ENCODE measurements at places on chromosomes 16 and 17.

- DNase-seq = no peak
Observed at GRCh38 chr16:22782314-22782713, 31.6 kb upstream of the HS3ST2 start.

DNA sequence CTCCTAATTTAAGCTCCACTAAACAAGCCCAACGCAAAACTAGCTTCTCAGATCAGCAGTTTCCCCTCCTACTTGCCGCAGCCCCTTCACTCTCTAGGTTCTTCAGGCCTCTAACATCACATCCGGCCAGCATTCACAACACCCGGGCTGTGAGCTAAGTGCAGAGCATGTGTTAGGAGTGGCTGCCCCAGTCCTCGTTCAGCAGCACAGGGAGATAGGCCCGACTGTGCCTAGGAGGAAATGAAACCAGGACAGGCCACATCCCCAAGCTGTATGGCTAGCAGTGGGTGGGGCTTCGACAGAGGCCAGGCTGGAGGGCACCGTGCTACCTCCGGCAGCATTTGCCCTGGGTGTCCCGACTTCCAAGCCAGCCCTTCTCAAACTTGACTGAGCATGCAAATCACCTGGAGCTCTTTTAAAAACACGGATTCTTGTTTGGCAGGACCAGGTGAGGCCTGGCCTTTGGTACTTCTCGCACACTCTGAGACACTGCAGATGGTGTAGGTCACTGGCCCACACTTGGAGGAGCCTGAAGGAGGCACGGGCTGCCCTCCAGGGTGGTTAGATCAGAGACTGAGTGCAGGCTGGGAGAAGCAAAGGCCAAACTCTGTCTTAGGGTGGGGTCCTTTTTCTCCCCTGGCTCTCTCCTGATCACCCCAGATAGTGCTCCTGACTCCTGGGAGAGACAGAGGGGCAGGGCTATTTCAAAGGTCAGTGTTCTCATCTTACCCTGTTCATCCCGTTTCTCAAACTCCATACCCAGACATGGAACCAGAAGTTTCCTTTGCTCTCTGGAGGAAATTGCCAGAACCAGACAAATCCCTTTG, 202.0 kb downstream of the C16orf78 start:
- no peak for DNase-seq

- no peak for DNase-seq
Observed at GRCh38 chr16:25198021-25198420, 18.7 kb upstream of the AQP8 start.

- no peak for DNase-seq
Observed at GRCh38 chr17:77556383-77557061, 402.0 kb upstream of the TNRC6C start.

GRCh38 chr17:49508866-49509587, 13.9 kb downstream of the NGFR start:
- DNase-seq = no peak

DNA sequence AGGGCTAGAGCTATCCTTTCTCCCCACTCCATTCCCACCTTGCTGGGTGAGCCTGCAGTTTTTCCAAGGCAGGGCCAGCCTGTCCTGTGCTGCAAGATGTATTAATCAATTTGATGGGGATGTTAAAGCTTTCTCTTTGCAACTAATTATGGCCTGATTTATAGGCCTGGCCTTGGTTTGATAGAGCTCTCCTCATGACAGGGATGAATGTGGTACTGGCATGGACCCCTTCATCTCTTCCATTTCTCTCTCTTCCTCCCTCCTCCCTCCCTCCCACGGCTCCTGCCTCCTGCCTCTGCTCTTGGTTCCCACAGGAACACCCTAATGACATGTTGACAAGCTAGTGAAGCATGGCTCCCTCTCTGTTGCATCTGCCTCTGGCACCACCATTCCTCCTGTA, 47.2 kb upstream of the SKAP1 start:
- DNase-seq = no peak

DNA sequence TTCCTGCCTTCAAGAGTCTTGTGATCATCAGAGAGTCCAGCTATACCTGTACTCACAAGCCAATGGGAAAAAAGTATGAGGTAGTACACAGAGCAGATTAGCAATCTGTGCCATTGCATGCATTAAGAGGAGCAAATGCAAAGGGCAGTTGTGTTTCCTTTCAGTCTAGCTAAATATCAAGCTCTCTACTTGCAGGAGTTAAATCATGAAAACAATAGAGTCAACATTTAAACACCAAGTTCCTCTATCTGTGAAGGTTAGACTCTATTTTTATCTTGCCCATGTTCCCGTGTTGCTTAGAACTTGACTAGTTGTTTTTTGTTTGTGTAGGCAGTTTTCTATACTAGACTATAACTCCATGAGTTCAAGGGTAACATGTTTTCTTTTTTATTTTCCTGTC, 4.7 kb upstream of the FAM20A start:
- no peak for DNase-seq

GRCh38 chr16:67296420-67296819, 17.1 kb downstream of the PLEKHG4 start:
- no peak for DNase-seq

GRCh38 chr16:47213761-47214440, 70.2 kb upstream of the NETO2 start:
- no peak for DNase-seq

DNA sequence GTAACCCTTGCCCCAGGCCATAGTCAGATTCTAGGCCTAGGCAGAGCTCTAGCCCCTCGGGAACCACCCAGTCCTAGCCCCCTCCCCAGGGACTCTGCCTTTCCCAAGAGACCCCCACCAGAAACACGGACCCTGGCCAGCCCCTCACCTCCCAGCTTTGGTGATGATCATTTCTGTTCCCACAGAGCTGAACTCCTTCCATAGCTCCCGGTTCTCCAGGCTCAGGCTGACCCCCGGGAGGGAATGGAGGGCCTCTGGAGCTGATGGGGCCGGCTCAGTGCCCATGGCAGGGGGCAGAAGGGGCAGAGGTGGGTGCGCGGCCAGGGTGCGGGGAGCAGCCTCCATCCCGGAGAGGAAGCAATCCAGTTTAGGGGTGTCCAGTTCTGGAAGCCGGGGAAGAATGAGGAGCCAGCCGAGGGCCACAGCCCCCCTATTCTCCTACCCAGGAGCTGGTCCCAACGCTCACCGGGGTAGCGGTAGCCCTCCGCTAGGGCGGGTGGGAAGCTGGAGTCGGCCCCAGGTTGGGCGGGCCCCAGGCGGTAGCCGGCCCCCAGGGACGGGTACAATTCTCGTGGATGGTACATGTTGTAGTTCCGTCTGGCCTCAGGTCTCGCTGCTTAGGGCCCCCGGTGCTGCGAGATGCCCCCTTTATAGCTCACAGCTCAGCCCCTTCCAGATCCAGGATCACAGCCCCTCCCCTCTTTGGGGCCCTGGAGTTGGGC, 953 bp downstream of the TBX6 start:
- no peak for DNase-seq

GRCh38 chr16:27704252-27704651, 154.3 kb downstream of the KATNIP start:
- DNase-seq = no peak

GRCh38 chr17:42704837-42705494, 22.6 kb downstream of the CNTNAP1 start:
- peak; percentile 18 for DNase-seq

DNA sequence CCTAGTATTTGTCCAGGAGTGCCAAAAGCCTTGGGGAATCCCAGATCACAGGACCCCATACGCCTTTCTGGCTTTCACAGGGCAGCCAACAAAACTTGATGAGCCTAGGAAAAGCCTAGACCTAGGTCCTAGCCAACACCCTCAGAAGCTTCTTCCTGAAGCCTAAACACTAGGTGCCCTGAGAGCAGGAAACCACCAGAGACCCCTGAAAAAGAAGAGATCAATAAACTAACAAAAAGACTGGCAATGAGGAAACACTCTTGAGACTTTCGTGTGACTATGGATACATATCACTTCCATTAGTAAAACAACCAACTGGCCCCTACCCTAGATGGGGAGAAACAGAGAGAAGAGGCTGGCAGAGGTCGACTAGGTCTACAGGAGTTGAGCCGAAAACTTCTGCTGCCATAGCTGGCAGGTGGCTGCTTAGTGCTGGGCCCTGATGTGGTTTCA, 1.2 kb downstream of the ORMDL3 start:
- no peak for DNase-seq

DNA sequence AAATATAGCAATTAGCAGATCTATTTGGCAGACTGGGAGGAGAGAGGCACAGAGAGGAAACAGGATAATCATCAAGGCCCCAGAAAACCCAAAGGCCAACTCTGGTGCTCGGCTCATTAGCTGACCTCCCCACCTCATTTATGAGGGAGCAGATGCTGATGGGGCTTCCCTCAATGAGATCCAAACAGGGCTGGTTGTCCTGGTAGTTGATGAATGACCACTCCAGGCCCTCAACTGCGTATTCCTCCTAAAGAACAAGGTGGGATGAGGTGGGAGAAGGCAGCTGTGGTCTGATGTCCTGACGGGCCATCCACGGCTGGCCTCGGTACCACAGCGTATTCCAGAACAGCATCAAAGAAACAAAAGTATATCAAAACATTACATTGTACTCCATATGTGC, 20.8 kb downstream of the ZNHIT3 start:
- DNase-seq = no peak

Data from stimulated activated CD4-positive, alpha-beta T cell treated with anti-CD3 and anti-CD28 coated beads, Interleukin-4, amount 100 ng/mL, for 24 hours (primary cell).